Fibroblast of skin of right quadriceps (primary cell): ENCODE measurements at places on chromosomes 2 and 18.

DNA sequence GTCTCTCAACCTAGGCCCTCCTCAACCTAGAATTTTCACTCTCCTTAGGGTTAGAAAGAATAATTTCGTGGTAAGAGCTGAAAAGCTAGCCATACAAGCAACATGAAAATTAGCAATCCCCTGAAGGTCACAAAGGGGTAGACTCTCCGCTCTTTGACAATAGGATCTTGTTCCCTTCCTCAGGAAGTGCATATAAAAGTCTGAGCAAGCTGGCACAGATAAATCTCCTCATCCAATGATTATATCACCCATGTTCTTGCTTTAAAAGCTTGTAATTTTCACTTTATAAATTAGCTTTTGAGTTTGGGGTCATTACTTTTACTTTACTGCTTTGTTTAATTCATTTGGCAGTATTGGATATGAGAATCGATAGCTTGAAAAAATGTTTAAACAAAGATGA, 852.3 kb upstream of the CRIM1 start:
- DNase-seq: no peak

- peak; percentile 86 for DNase-seq
Measured at GRCh38 chr18:35282353-35282752, 7.7 kb downstream of the ZSCAN30 start.

DNA sequence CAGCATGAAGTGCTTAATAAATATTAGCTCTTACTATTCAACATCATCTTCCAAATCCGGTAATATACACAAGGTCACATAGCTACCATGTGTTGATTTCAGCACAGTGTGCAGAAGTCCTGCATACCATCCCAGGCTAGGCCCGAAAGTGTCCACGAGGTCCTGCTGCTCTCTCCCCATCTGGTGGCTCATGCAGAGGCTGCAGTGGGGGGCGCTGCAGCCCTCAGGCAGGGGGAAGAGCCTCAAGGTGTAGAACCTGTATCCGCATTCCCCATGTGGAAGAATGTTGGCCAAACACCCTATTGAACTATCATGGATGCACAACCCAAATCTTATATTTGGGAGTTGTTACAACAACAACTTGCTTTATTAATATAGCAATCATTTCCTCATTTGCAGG, 88.5 kb downstream of the ST6GAL2 start:
- DNase-seq: no peak

- DNase-seq: peak; percentile 65
Measured at GRCh38 chr2:200585730-200586643, at the start of gene AOX1. Gene AOX1, plus strand, starts transcription at chr2:200586014. Its CDS starts 95 bp downstream, at chr2:200586109.

GRCh38 chr2:101479810-101480209, 4.9 kb upstream of the RFX8 start:
- DNase-seq: no peak

DNA sequence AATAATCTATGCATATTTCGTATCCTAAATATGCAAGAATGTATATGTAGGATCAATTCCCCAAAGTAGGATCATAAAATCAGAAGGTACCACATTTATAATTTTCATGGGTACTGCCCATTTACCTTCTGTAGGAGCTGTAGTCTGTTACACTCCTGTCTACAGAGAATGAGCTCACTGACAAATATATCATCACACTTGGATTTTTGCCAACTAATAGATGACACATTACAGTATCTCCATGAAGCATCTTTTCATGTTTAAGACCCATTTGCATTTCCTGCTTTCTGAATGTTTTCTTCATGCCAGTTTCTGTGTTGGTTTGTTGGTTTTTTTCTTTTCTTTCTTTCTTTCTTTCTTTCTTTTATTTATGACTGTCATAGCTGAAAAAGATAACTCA, 70.9 kb upstream of the EML6 start:
- peak; percentile 38 for DNase-seq

DNA sequence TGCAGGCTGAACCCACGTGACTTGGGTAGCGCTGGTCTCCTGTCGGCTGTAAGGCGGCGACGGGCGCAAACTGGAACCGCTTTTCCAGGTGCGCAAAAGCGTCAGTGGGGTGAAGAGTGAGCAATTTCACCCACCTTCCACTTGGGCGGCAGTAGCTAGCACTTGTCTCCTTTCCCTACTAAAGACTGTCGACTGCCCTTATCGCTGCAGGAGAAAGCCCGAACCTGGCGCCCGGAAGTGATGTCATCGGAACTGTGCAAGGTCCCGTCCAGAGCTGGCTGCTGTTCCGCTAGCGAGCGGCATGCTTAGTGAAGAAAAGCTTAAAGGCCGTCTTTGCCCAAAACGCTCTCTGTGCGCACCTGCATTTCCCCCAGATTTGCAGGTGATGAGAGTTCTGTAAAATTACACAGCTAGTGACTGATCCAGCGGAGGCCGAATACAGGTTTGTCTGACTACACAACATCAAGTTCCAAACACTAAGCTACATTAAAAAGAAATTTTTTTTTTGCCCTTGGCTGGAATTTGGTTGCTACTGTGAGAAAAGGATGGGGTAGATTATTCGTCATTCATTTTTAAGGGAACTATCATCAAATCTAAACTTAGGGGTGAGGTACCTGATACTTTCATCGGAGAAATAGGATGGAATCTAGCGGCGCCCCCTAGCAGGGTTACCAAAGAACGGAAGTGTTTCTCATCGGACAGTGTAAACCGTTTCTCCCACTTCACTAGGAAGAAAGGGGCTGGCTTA, at the start of gene OSGEPL1:
Gene OSGEPL1 (minus strand): TSS at position 242 of the 748 bp plus-strand sequence. CDS start 1,152 bp downstream, outside the sequence.
- DNase-seq: peak; percentile 89

GRCh38 chr18:25334588-25334987, 17.4 kb downstream of the ZNF521 start:
- DNase-seq: no peak

DNA sequence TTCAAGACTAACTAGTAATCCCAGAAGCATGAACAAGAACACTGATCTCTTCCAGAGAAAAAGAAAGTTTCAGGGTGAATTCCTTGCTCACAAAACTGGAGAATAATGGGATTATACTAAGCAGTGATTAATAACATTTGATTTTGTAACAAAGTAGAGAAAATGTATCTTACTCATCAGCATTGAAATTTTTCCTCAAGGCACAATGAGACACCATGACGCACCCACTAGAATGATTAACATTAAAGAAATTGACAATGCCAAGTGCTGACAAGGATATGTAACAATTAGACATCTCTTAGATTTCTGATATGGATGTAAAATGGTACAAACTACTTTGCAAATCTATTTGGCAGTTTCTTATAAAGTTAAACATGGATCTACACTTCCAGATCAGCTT, 101.1 kb upstream of the EPHA4 start:
- no peak for DNase-seq

- no peak for DNase-seq
Measured at GRCh38 chr2:24712296-24712695, 80.9 kb downstream of the PTRHD1 start.

- peak; percentile 5 for DNase-seq
Measured at GRCh38 chr2:23135481-23136100, 249.4 kb upstream of the KLHL29 start.

DNA sequence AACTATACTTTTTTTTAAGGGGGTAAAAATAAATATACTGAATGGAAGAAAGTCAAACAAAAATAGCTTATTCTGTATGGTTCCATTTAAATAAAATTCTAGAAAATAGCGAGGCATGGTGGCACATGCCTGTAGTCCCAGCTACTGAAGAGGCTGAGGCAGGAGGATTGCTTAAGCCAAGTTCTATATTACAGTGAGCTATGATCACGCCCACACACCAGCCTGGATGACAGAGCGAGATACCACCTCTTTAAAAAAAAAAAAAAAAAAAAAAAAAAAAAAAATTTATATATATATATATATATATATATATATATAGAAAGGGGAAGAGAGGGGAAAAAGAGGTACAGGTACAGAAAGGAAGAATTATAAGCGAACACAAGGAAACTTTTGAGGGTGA, 77.7 kb downstream of the MEMO1 start:
- no peak for DNase-seq
